ENCODE measurements at places on chromosomes 12 and 14. TPM values are rescaled to one million over a fixed set of nuclear protein-coding genes. Genes with fewer than 3 reads are reported as not detected.
A peak's percentile ranks its signal among the peaks of the same experiment; 100 is the strongest.

Gene DIO3
- total RNA-seq = 0.22 TPM

DNA sequence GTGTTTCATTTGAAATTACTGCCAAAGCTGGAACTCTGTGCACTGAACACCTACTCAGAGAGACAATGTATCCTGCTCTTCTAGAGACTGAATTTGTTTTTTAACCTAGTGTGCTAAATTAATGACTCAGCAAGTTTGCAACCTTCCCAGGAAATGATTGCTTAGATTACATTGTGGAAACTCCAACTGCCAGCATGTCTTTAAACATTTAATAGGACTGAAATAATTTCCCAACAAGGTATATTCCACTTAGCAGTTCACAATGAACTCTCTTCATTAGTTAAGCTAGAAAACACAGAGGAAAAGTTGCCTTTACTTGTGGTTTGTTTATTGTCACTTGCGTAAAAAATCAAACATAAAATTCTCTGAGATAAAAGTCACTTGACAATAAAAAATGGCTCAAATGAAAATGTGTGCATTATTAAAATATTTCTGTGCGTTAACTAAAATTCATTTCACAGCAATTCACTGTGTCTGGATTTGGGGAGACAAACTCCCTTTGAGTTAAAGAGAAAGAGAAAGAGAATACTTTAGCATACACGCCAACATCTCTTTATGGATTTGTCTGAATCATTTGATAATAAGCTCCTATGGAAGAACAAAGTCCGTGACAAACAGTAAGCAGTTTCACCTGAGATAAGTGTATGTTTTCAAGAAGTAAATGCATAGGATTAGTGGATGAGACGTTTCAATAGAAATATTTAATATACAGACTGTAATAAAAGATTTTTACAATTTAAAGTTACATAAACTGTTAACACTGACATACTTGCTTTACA lies 284.0 kb downstream of the PRKD1 start:
- no peak for DNase-seq
- H3K4me1 ChIP-seq = peaks cover 9% of the 10 kb centered on the region
- H3K36me3 ChIP-seq = no peaks in the 10 kb centered on the region
- H3K4me3 ChIP-seq = no peak overlapping the region

Gene SH2B3
- 15.6 TPM for total RNA-seq

Gene PTGDR
- total RNA-seq = 0.61 TPM

DNA sequence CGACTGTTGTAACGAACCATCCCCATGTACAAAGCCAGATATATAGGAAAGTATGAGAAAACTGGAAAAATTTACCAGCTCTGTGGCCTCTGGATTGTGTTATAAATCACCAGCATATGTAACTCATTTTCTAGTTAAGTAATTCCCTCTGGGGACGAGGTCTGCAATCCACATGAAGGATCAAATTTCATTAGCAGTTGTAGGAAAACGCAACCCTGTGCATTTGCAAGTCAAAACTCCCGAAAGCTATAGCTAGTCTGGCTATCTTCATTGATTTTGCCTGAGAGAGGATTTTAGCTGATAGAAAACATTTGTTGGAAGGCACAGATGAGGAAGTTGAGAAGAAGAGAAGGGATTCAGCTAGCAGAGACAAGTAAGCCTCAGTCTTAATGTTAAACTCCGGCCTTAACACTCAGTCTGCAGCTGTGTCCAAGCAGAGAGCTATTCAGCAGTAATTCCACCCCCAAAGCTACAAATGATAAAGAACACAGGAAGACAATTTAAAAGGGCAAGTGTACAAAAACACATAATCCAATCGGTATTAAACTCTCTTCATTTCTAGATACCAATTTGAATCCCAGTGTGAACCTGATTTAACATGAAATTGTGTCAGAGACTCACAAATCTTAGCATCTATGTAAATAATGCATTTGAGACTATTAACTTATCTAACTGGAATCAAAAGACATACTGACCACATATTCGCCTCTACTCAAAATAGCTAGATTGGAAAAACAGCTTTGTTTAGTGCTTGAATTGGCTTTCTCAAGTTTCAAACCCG lies 54.2 kb upstream of the CERS5 start:
- peaks cover 16% of the 10 kb centered on the region for H3K4me1 ChIP-seq
- no peaks in the 10 kb centered on the region for H3K36me3 ChIP-seq
- no peak overlapping the region for H3K4me3 ChIP-seq
- DNase-seq = no peak

Gene ACOT4
- total RNA-seq = 6.7 TPM

Gene CATSPERB
- 1.1 TPM for total RNA-seq

GRCh38 chr12:34390846-34391700 lies 368.8 kb downstream of the ALG10 start:
- H3K36me3 ChIP-seq = no peaks in the 10 kb centered on the region
- H3K27me3 ChIP-seq = no peaks in the 10 kb centered on the region
- no peak overlapping the region for H3K27ac ChIP-seq
- H3K4me1 ChIP-seq = no peaks in the 10 kb centered on the region
- H3K4me3 ChIP-seq = no peak overlapping the region

Gene ALDH2
- 470 TPM for total RNA-seq

GRCh38 chr12:84913129-84913515 lies 523 bp upstream of the SLC6A15 start:
- H3K36me3 ChIP-seq = no peaks in the 10 kb centered on the region
- H3K4me1 ChIP-seq = peaks cover 5% of the 10 kb centered on the region
- peaks cover 30% of the 10 kb centered on the region for H3K27me3 ChIP-seq

DNA sequence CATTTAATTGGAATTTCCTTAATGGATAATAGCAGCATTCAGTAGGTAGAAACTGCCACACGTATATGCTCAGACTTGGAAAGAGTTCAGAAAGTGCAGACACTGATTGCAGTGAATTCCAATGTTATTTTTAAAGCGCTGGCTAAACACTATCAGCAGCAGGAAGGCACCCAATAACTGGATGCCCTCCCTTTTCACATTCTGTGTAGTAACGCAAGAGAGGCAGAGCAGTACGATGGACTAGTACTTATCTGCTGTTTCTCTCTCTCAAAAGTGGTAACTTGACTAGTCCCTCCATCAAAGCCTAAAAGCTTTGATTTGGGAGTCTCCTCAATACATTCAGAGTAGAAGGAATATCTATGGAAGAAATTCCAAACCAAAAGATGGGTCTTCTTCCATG lies 791.0 kb downstream of the TMTC2 start:
- no peak for DNase-seq
- H3K36me3 ChIP-seq = no peaks in the 10 kb centered on the region
- H3K27me3 ChIP-seq = no peaks in the 10 kb centered on the region

GRCh38 chr14:76901171-76902055 lies 75.2 kb downstream of the LRRC74A start:
- H3K27me3 ChIP-seq = no peaks in the 10 kb centered on the region
- no peaks in the 10 kb centered on the region for H3K36me3 ChIP-seq
- H3K4me3 ChIP-seq = no peak overlapping the region
- no peak overlapping the region for H3K27ac ChIP-seq
- DNase-seq = no peak

- DNase-seq = no peak
- no peak overlapping the region for H3K27ac ChIP-seq
Observed at GRCh38 chr14:76424359-76424758, 48.4 kb downstream of the ESRRB start.

- H3K4me3 ChIP-seq = no peak overlapping the region
- no peaks in the 10 kb centered on the region for H3K36me3 ChIP-seq
- H3K4me1 ChIP-seq = peaks cover 54% of the 10 kb centered on the region
- H3K27ac ChIP-seq = no peak overlapping the region
- no peaks in the 10 kb centered on the region for H3K27me3 ChIP-seq
- DNase-seq = no peak
Observed at GRCh38 chr12:19451196-19451595, 11.9 kb downstream of the AEBP2 start.

Gene ZDHHC22
- total RNA-seq = not detected

DNA sequence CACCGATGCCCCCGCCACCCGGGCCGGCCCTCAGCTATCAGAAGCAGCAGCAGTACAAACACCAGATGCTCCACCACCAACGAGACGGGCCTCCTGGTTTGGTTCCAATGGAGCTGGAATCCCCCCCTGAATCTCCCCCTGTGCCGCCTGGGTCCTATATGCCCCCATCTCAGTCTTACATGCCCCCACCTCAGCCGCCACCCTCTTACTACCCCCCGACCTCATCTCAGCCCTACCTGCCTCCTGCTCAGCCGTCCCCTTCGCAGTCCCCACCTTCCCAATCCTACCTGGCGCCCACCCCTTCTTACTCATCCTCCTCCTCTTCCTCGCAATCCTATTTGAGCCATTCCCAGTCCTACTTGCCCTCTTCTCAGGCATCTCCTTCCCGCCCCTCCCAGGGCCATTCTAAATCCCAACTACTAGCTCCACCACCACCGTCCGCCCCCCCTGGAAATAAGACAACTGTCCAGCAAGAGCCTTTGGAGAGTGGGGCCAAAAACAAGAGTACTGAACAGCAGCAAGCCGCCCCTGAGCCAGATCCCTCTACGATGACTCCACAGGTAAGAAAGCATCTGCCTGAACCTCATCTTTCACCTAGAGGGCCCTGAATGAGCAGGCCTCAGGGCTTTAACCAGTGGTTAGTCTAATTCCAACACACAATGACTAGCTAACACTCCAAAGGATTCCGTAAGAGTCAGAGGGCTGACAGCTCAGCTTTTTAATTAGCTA lies 851 bp downstream of the YLPM1 start:
- H3K36me3 ChIP-seq = no peaks in the 10 kb centered on the region
- DNase-seq = peak; percentile 29
- H3K4me3 ChIP-seq = peak overlapping the region; percentile 96
- peak overlapping the region; percentile 87 for H3K27ac ChIP-seq

Gene C12orf42
- not detected for total RNA-seq

Gene ACSM4
- total RNA-seq = not detected

Gene ACTR6
- total RNA-seq = 30.1 TPM
